NCI-H2081 treated with DMSO at 0.1 percent for 48 hours (cell line): ENCODE measurements at places on chromosomes 5 and 9.
A peak's percentile ranks its signal among the peaks of the same experiment; 100 is the strongest.

DNA sequence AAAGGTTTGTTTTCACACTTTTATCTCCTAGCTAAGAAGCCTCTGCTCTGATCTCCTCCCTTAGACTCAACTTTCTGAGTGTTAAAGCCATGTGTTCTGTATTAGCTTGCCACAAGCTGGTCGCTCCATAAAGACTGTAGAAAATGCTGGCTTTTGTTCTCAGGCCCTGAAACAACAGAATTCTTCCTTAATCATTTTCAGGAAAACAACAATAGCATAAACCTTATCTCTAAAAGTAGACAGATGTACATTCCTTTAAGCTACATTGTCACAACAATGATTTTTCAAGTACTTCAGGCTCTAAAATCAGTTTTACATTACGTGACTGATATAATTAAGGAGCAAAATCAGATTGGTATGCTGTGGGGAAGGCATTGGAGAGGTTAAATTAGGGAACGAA lies 41.9 kb downstream of the VCAN start:
- DNase-seq = no peak

- no peak for DNase-seq
Observed at GRCh38 chr5:6389397-6389796, 11.1 kb upstream of the MED10 start.

DNA sequence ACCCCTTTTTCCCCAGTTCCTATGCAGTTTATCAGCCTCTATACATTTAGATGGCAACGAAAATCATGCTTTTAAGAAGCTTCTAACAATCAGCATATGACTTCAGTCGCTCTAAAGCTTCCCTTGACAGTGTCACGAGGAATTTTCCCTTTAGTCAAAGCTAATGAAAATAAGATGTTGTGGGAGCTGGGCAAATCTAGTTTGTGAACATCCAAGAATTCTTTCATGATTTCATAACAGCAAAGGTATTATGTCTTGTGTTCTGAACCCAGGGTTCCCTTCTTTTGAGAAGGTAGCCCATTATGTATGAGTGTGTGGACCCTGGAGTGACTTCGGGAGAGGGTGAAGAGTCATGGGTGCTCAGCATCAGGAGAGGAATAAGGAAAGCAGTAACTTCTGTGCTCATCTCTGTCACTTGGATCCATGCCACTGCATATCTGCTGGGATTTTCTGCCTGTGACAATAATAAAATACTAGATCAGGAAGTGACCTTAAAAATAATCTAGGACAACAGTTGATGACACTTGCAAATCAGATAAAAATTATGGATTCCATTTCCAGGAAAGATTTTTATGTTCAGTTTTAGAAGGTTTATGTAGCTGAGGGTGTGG lies 102.4 kb downstream of the PCSK1 start:
- no peak for DNase-seq

GRCh38 chr5:84080908-84081307 lies 303.8 kb downstream of the EDIL3 start:
- DNase-seq = peak; percentile 79

DNA sequence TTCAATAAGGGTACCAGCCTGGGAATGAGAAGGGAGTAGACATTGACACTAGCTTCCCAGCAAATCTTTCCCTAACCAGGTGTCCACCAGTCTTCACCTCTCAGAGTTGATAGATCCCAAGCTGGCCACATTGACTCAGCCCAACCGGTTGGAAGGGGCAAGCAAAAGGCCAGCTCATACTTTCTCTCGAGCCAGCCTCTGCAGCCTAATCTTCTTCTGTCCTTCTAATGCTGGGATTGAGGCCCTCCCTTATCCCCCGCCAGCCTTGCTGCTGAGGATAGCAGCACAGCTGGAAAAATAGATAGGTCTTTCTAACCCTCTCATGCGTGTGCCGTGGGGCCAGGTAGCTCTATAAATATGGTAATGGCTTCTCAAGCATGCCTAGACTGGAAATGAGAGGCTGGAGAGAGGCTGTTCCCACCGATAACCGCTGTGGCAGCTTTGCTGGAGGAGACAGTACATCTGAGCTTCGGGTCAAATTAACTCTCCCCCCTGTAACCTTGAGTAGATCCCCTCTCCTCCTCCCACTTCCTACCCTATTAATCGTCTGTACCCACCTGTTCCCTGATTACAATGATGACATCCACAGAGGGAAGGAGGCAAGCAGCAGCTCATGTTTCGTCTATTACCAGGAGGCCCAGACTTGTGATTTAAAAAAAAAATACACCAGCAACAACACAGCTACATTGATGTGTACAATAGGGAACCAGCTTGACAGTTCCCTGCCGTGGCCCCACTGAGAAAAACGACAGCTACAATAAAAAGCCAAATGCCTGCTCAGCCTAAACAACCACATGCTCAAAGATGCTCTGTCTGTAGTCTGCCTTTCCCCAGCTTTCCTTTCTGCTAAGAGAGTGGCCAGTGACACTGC lies 219.9 kb upstream of the BRINP1 start:
- DNase-seq = no peak
